Fibroblast of skin of left quadriceps (primary cell): ENCODE measurements at places on chromosomes 3 and 15.

DNA sequence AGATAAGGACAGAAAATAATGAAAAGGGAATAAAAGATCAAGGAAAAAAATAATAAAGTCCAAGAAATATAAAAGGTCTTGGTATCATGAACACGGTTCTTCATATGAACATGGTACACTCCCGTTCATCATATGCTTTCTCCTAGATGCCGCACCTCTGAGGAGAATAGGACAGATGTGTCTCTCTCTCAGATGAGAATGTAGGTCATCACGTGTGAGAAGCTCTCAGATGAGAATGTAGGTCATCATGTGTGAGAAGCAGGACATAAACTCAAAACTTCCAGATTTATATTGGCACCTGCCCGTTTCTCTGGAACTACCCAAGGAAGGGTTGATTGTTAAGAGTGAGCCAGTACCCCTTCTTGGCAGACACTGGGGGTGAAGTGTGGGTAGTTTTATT, 29.9 kb upstream of the IQCF6 start:
- no peak for DNase-seq

DNA sequence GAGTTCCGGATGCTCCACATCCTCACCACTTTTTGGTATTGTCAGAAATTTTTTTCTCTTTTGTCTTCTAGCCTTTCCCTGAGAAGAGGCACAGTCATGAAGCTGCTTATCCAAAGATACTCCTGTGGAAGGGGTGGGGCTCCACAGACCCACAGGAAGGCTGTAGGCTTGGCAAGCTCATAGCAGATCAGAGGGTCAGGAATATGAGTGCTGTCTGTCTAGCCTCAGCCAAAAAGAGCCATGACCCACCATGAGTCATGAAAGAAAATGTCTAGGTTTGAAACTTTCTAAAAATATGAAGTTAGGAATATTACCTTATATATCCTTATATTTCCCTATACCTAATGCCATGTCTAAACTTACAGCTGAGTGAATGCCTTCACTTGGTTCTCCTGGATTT, 118.2 kb upstream of the THBS1 start:
- DNase-seq = no peak

DNA sequence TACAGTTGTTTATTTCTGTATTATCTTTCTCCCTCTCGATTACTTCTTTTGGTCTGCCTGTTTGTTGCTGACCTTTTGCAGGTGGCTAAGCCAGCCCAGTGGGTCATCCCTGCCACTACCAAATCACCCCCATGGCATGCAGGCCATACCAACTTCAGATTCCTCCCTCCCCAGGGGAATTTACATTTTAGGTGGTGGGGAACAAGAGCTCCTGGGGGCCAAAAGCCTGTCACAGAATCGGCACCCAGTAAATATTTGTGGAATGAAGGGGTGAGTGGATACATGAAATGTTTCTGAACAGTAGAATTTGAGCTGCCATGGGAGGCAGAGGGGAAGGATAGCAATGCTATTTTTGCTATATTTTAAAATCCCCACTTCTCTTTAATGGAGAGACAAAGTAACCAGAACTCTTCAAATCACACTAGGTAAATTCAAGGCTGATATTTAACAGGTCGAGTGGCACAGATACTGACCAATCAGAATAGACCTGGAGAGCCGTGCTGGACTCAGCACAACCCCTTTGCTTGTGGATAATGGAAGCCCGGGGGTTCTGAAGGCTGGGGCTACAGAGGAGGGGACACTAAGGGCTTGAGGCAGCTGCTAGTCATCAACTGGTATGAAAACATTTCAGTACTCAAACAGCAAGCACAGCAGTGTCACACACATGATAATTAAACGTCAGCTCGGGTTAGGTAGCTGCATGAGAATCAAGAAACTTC, 54.3 kb upstream of the SMAD3 start:
- no peak for DNase-seq

GRCh38 chr15:73683777-73684580, at the start of gene CD276:
TSS of gene CD276 (plus strand) at chr15:73684383. CDS start at chr15:73699640, 15,257 bp downstream.
- no peak for DNase-seq

- DNase-seq = no peak
Measured at GRCh38 chr15:90086868-90087268, 15.4 kb downstream of the IDH2 start.

DNA sequence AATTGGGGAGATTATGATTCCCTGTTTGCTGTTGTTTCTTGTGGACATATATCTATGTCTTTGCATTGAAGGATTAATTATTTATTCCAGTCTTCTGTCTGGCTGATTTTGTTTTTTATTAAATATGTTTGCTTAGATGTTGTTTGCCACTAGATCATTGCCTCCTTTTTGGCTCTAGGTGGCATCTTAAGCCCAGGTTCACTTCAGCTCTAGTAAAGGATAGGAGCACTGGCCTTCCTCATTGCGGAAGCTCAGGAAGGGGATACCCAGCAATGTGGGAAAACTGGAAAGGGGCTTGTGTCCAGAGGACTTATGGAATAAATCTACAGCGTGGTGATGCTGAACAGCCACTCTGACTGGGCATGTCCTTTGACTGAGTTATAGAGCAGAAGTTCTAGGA, 821.6 kb downstream of the PDCD6IP start:
- no peak for DNase-seq

DNA sequence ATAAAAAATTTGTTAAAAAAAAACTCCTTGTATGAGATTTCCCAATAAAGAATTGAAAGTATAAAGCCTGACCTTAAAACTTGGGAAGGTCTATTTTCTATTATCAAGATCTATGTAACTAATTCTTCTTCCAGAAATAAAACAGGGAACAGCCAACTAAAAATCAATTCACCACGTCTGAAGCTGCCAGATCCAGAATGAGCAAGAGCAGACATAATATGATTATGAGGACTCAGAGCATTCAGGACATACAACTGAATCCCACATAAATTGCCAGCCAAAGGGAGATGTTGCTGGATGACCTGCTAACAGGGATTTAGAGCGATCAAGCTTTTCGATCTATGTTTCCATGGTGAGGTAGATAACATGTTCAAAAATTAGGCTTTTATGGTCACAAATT, 1151.3 kb upstream of the CADM2 start:
- DNase-seq = no peak

DNA sequence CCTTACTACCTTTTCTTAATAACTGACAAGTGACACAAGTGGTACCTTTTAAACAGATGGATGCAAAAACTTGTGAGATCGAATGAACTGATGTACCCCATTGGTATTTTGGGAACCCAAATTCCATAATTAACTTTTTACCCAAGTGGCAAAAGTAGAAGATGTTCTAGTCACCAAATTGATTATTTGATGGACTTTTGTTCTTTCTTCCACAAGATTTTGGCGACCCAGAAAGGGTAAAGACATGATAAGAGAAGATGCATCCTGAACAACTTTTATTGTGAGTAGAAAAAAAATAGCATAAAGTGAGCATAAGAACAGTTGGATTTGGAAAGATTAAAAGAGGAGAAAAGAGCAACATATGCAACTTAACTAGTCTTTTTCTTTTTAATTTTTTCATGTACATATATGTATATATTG, 159.5 kb downstream of the TIGIT start:
- DNase-seq = no peak

GRCh38 chr3:84439476-84439875, 519.3 kb upstream of the CADM2 start:
- DNase-seq = no peak

- DNase-seq = peak; percentile 53
Measured at GRCh38 chr3:36461597-36461996, 81.3 kb downstream of the STAC start.

DNA sequence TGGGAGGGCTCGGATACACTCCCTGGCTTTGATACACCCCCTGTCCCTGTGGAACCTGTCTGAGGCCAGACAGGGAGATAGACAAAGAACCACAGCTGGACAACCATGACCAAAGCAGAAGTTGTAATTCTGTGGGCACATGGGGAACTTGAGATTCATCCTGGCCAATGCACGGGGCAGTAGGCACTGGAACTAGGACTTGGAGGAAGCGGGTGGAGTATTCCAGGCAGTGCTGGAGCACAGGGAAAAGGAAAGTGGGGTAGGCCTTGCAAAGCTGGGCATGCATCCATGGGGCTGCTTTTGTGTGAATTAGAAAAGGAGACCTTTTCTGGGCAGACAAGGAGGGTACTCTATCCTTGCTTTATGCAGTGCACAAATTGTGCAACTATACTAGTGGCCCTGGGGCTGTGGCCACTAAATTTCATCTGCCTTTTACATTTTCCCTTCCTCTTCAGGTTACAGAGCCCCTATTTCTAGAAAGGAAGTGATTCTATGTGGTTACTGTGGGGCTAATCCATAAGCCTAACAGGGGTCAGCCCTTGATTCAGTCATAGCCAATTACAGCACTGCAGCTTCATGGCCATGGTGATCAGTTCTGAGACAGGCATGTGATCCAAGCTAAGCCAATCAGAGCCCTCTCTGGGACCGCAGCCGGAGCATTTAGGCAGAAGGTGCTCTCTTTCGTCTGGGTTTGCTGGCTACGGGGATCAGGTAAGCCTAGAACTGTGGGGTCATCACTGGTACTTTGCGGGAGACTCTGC, 21.0 kb downstream of the CRABP1 start:
- DNase-seq = no peak

- DNase-seq = no peak
Measured at GRCh38 chr15:65937476-65937875, 68.2 kb downstream of the RAB11A start.

- DNase-seq = no peak
Measured at GRCh38 chr3:136135039-136135802, 60.9 kb downstream of the MSL2 start.

DNA sequence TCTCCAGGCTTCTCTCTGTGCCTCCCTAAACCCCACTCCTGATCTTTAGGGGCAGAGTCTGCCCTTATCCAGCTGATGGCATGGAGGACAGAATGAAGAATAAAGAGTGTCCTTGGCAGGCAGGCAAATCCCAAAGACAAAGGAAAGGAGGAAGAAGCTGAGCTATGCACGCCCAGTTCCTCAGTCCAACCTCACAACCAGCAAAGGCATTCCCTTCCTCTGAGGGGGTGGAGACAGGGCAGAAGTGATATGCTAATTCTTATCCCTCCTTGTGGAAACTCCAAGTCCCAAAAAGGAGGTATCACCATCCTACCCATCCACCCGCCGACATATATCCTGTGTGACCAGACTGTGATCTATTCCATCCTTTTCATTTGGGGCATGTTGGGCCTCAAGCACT, 10.5 kb upstream of the CCDC54 start:
- DNase-seq = no peak

DNA sequence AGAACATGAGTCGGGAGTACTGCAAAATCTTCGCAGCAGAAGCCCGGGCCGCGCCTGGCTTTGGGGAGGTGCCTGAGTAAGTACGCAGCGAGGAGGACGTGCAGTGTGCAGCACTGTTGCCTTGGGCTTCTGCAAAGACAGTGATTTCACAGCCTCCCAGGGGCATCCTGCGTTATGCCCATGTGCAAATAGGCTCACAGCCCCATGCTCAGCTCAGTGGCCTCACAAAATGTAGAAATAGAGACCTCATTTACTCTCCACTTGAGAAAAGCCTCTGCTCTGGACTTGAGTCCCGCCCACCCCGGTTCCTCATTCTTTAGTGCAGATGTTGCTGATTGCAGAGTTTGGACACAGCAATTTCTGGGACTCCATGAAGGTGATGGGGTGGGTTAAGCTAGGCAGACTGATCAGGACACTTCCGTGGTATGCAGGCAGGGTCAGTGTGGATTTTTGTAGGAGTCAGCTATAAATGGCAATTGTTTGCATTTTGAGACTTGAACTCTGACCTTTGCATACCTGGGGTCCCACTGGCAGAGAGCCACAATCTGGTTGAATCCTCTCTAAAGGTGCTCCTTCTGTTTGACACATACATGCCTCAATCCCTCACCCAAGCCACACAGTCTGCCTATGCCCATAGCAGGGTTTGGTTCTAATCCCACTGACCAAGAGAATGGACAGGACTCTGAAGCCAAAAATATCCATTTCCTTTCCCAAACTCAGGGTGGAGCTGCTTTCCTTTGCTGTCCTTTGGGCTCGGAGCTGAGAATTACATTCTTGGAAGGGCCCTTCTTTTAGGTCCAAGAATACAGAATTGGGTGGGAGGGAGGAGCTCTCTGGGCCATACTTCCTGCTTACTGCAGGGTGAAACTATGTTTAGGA, 20.7 kb upstream of the SLC28A1 start:
- DNase-seq = no peak

- no peak for DNase-seq
Measured at GRCh38 chr3:151276038-151276686, 2.2 kb downstream of the P2RY14 start.

DNA sequence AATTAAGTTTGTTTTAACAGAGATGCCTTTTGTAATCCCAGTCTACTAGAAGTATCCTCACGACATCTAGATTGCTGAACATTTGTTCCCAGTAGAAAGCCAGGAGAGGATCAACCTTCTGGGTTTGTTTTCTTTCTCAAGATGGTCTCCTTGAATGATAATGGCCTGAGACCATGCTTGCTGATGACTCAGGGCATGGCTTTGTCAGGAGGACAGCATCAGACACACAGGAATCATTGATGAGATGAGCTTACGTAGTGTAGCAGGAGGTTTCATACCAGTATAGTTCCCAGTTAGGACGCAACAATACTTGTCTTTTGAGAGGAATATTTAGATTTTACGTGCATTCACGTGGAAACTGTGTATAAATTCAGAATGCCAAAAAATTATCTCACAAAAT, 38.6 kb downstream of the ATP1B3 start:
- no peak for DNase-seq

DNA sequence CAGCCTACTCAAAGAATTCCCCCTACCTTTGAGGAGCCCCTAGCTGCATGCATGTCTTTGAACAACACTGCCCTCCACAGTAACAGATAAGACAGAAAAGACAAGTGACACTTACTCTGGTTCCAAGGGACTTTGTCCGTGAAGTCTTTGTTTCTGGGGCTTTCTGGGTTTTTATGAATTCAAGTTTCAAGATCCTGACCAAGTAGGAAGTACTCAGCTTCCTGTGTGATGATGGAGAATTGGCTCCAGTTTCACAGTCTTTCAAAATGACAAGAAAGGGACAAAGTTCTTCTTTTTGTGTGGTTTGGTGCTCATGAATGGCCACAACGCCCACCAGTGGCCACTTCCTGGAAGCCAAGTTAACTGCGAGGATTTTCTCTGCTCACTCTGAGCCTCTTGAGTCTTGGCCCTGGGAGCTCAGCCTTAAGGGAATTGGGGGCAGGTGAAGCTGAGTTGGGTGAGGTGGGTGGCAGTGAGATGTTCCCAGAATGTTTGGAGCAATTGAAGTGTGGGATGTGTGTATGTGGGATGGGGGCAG, at the start of gene CCR1:
Gene CCR1 (minus strand): TSS at position 147 of the 538 bp plus-strand sequence. CDS start 4,000 bp downstream, outside the sequence.
- no peak for DNase-seq

GRCh38 chr15:41788262-41788661, 14.0 kb downstream of the MAPKBP1 start:
- no peak for DNase-seq

GRCh38 chr3:27213450-27213849, 155.7 kb downstream of the NEK10 start:
- DNase-seq = no peak

DNA sequence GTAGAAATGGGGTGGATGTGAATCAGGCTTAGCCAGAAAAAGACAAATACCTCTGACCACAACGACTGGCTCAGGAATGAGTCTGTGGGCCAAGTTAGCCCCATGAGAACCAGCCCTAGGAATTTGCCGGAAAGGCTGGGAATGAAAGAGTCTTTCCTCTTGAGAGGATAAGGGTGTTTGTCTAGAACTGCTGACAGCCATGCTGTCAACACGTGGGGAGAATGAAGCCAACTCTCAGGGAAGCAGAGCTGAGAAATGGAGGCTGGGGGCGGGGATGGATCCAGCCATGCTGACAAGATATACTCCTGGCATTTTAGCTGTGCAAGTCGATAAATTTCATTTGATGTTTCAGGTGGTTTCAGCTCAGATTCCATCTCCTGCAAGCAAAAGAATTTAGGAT, 10.6 kb upstream of the SLC6A1 start:
- peak; percentile 67 for DNase-seq
